ENCODE measurements at places on chromosomes 4 and X. TPM values are rescaled to one million over a fixed set of nuclear protein-coding genes. Genes with fewer than 3 reads are reported as not detected.

Gene SHOX
- polyA plus RNA-seq, result 0.58 TPM

Gene CCKAR
- not detected for polyA plus RNA-seq

Gene KANTR
- polyA plus RNA-seq, result 9.1 TPM

Gene CXCL1
- polyA plus RNA-seq, result not detected

Gene PRRG1
- 13.1 TPM for polyA plus RNA-seq

Gene GASK1B
- polyA plus RNA-seq, result 46.4 TPM

Gene UGT2A3
- not detected for polyA plus RNA-seq

Gene GABRB1
- not detected for polyA plus RNA-seq

Gene NUDT6
- 8.1 TPM for polyA plus RNA-seq

Gene CT45A2
- polyA plus RNA-seq, result not detected

Gene XG
- 1.7 TPM for polyA plus RNA-seq

Gene GAGE12E
- not detected for polyA plus RNA-seq

Gene IQCM
- not detected for polyA plus RNA-seq

Gene FOXR2
- not detected for polyA plus RNA-seq

Gene CENPE
- polyA plus RNA-seq, result 4.3 TPM

Gene SCML2
- 6.1 TPM for polyA plus RNA-seq

Gene HPGDS
- polyA plus RNA-seq, result 5.5 TPM

Gene EDNRA
- 23.4 TPM for polyA plus RNA-seq

Gene LPAR4
- polyA plus RNA-seq, result 43.1 TPM

Gene MAOB
- 0.95 TPM for polyA plus RNA-seq

Gene CT47A1
- polyA plus RNA-seq, result not detected

Gene RNF128
- polyA plus RNA-seq, result not detected

Gene ENAM
- 3.8 TPM for polyA plus RNA-seq

Gene CISD2
- polyA plus RNA-seq, result 22.3 TPM

Measured in forelimb muscle (tissue), 1 donor.